ENCODE measurements at places on chromosomes 2 and 18.

DNA sequence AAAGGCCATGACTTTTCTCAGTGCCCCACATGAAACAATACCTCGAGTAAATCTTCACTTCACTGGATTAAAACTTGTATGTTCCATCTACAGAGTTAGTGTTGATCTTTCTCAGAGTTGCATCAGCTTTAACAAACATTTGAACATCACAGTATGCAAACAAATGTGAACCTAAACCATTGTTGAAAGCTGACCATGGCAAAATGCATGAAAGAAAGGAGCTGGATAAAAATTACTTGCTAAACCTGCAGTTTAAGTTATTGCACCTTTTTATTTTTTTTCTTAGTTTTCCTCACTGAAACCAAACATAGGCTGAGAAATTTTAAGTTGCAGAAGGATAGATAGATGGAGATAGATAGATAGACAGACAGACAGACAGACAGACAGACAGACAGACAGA lies 107.2 kb upstream of the UGP2 start:
- no peak for DNase-seq

DNA sequence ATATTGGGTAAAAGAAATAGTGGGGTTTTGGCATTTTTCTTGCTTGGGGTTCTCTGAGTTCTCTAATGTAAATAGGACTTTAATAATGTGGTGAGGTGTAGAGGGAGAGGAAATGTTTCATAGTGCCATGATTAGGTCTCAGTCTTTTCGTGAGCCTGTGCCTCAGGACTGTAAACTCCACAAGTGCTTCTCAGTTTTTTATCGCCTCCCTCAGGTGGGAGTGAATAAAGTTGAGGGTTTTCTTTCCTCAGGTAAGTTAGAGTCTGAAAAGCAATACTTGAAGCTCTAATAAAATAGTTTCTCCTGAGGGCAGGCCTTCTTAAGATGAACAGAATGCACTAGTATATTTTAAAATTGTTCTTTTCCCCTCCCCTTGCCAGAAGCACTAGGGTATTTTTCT lies 243.1 kb upstream of the SETBP1 start:
- no peak for DNase-seq

- no peak for DNase-seq
Observed at GRCh38 chr18:55584201-55584600, 3.8 kb downstream of the TCF4 start.

- DNase-seq: no peak
Observed at GRCh38 chr2:41727711-41728110, 320.1 kb upstream of the PKDCC start.

DNA sequence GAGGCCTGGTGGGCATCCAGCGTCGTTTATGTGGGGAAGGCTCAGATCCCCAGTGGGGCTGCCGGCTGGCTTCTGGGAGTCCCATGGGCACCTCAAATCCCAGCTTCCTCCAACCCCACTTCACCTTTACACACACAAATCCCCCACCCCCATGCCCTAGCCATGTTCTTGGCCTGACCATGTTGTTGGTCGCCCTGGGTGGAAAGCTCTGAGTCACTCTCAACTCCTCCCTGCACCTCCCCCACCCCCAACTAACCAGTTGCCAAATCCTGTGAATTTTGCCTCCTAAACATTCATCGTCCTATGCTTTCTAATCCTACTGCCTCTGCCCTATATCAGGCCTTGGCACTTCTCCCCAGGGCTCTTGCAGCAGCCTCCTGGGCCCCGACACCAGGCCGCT lies 6.4 kb downstream of the TNS1 start:
- DNase-seq: no peak

DNA sequence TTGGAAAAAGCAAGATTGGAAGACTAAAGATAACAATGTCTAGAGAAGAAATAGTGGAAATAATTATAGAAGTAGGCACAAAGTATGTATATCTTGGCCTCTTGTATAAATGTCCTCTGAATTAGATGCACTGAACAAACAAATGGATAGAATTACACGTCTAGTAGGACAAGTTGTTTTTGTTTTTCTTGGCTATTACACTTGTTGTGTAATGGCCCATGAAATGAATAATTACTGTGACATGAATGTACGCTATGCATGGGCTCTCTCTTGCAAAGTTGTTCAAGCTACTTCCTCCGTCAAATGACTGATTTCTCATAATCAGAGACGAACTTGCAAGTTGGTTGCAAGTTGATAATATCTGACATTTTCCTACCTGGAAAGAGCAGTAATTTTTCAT lies 126.2 kb downstream of the PDE1A start:
- no peak for DNase-seq

- DNase-seq: no peak
Observed at GRCh38 chr2:55118643-55119083, 68.4 kb upstream of the RTN4 start.

DNA sequence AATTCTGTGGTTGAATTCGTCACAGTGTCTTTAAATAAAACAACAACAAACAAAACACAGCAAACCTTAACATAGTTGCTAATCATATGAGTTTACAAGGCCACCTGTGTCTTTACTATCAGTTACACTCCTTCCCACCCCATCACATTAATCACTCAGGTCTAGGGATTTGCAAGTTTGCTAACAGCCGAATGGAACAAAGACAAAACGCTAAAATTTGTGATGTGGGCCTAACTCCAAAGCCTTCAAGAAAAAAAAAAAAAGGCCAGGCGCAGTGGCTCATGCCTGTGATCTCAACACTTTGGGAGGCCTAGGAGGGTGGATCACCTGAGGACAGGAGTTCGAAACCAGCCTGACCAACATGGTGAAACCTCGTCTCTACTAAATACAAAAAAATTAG lies 566 bp upstream of the POLI start:
- DNase-seq: no peak

Data from heart right ventricle (tissue), 16 donors.